ENCODE measurements at places on chromosomes 3 and 15.

GRCh38 chr3:120568202-120568531 is 28.0 kb upstream of the NDUFB4 start:
- DNase-seq: no peak

DNA sequence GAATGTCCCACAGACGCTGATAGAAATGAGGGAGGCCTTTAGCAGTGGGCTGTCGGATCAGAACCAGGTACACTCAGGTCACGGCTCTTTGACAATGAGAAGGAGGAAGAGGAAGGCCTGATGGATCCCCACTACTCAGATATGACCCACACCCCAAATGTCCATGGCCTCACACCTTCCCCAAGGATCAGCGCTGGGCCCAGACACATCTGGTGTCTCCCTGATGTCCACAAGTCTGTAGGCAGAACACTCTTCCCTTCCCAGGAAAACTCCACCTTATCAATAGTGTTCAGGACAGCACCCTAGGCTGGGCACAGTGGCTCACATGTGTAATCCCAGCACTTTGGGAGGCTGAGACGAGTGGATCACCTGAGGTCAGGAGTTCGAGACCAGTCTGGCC is 33.3 kb upstream of the SFMBT1 start:
- DNase-seq: no peak

- no peak for DNase-seq
These were observed 39.6 kb downstream of the SLC25A26 start for GRCh38 chr3:66260431-66260830.

- no peak for DNase-seq
These were observed 10.3 kb downstream of the MASP1 start for GRCh38 chr3:187281191-187281714.

GRCh38 chr15:67072958-67073357 is 7.6 kb downstream of the SMAD3 start:
- DNase-seq: no peak

GRCh38 chr3:42605546-42606173 is 5.2 kb downstream of the NKTR start:
- DNase-seq: no peak

GRCh38 chr3:135217730-135218129 is 422.7 kb downstream of the EPHB1 start:
- DNase-seq: no peak

- DNase-seq: no peak
These were observed 14.5 kb downstream of the TMEM158 start for GRCh38 chr3:45211466-45212094.

DNA sequence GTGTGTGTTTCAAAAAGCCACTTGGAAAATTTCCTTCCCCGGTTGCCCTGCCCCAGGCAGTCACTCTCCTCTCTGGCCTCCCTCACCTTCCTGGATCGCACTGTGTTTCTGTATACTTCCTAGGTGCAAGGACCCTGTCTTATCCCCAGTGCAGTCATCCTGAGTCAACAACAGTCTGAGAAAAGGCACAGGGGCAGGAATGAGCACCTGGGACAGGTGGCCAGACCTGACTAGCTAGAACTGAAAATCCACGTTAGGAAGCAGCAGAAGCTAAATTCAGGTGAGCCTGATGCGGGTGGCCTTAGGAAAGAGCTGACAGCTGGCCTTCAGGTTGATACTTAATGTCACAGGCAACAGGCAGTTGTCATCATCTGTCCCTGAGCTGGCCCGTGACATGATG is 62.9 kb upstream of the VGLL4 start:
- no peak for DNase-seq

DNA sequence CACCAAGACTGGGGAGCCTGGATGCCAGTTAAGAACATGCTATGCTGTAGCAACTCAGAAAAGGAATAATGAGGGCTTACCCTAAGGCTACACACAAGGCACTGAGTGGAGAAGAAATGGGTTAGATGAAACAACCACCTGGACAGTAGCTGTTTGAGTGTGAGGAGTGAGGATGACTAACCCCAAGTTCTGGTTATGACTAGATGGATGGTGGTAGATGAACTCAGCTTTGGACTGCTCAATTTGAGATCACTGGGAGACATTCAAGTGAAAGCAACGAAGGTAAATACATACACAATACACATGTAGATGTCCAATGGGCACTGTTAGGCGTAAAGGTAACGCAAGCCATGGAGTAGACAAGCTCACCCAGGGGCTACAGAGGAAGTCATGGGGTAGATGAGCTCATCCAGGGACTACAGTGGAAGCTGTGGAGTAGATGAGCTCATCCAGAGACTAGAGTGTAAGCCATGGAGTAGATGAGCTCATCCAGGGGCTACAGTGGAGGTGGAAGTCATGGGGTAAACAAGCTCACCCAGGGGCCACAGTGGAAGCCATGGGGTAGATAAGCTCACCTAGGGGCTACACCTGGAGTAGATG is 98.3 kb downstream of the ANO10 start:
- DNase-seq: no peak

GRCh38 chr15:77002436-77002835 is 7.5 kb downstream of the PSTPIP1 start:
- no peak for DNase-seq

DNA sequence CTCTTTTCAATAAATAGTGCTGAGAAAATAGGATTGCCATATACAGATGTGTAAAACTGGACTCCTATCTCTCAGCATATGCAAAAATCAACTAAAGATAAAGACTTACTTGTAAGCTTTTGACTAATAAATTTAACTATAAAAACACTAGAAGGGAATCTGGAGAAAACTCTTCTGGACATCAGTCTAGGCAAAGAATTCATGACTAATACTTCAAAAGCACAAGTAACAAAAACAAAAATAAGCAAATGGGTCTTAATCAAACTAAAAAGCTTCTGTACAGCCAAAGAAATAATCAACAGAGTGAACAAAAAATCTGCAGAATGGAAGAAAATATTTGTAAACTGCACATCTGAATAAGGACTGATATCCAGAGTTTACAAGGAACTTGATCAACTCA is 1122.2 kb downstream of the TBL1XR1 start:
- no peak for DNase-seq

GRCh38 chr3:9136746-9137465 is 112.5 kb downstream of the SRGAP3 start:
- DNase-seq: no peak

- DNase-seq: no peak
These were observed 11.9 kb upstream of the LRTM1 start for GRCh38 chr3:54939557-54940300.

GRCh38 chr3:277873-278272 is 81.3 kb downstream of the CHL1 start:
- DNase-seq: no peak

GRCh38 chr3:170128977-170129431 is 52.5 kb downstream of the PHC3 start:
- DNase-seq: no peak

- DNase-seq: no peak
These were observed 22.3 kb upstream of the ALDH1L1 start for GRCh38 chr3:126202680-126203079.

- no peak for DNase-seq
These were observed 212.9 kb downstream of the TIGIT start for GRCh38 chr3:114506591-114507300.

DNA sequence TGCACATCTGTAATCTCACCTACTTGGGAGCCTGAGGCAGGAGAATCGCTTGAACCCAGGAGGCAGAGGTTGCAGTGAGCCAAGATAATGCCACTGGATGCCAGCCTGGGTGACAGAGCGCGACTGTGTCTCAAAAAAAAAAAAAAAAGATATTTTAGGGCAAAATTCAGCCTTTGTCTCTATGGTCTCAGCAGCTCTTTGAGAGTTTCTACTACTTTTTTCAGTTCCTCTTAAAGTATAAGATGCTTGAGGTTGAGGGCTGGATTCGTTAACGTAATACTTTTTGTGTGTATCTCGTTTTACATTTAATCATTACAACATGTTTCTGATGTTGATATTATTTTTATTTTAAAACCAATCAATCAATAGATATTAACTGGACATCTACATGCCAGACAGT is 381.2 kb upstream of the TBL1XR1 start:
- no peak for DNase-seq

- DNase-seq: no peak
These were observed 112.0 kb downstream of the FRMD4B start for GRCh38 chr3:69273896-69274295.

DNA sequence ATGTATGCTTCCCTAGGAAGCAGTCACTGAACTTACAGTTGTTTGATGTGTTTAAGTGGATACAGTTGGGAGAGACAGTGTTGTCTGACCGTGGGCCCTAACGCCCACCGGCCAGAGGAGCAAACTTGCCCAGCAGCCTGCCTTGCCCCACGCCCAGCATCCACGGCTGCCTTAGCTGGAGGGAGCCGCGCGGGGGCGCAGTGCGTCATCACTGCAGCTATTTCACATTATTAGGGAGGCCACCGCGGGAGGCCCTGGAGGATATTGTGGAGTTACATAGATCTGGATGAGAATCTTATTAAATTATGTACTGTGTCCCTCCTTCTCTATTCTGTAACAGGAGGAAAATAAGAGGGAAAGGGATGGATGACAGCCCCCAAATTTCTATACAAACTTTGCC is 267.2 kb downstream of the GABRG3 start:
- DNase-seq: no peak

- DNase-seq: no peak
These were observed 43.2 kb downstream of the MAP3K13 start for GRCh38 chr3:185406121-185406620.

DNA sequence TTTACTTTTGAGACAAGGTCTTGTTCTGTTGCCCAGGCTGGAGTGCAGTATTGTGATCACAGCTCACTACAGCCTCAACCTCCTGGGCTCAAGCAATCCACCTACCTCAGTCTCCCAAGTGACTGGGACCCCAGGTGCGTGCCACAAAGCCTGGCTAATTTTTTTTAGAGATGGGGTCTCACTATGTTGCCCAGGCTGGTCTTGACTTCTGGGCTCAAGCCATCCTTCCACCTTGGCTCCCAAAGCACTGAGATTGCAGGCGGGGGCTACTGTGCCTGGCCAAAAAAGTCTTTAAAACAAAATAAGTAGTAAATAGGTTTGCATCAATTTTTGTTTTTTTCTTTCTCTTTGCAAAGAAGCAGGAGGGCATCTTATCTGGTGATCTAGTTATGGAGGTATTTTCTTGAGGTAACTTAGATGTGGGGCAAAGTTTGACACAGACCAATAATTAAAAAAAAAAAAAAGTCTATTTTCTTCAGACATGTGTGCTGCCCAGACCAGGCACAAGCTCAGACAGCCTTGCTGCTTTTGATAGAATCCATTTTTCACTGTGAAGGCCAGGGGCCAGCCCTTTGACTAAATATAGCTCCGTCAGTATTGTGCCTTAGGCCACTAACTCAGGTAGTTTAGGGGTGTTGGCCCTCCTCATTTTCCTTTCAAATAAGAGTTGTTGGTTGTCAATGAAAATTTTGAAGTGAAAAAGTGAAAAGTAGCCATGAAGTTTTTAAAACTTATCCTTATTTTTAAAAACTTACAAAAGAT is 2.5 kb downstream of the ARL6IP5 start:
- no peak for DNase-seq

DNA sequence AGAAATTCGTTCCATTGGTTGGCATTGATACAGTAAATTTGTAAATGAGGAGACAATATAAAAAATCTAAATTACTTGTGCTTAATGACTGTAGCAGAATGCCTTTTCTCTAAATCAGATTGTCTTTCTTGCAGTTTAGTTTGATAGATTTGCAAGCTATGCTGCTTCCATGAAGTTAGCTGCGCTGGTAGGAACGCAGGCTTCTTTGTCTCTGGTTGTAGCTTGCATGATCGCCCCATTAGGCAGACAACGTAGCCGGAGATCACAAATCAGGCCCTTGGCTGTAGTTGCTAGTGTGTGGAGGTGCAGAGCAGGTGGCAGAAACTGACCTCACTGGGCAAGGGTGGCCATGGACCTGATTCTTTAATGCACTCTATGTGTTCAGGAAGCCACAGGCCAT is 6.1 kb downstream of the ZIC1 start:
- DNase-seq: no peak

DNA sequence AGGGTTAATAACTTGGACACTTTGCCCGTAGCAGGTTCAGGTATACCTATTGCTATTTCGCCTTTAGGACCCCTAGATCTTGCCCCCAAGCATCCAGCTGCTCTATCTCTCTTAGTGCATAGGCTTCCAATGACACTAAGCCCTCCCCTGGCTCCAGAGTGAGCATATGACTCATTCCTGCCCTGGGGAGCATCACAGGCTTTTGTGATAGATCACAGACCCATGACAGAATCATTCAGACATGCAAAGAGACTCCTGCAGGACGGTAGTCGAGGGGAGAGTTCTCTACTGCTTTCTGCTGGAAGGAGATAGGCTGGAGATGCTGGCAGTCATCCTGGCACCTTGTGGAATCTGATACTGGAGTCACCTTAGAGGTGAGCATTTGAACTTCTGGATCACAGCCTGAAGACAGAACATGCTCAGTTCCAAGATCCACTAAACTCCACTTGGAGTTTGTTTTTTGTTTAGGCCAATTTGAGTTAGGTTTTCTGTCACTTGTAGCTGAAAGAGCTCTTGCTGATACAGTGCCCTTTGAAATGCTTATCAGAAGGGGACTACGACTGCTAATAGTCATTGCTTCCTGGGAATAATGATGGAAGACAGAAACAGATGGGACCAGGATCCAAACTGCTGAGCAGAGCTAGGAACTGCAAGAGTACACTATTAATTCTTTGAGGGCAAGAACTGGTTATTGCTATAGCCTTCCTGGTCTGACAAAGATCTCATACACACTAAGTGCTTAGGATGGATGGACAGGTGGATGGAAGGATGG is 11.0 kb downstream of the LYSMD2 start:
- no peak for DNase-seq

- DNase-seq: no peak
These were observed 36.6 kb upstream of the THSD4 start for GRCh38 chr15:71078506-71079207.

DNA sequence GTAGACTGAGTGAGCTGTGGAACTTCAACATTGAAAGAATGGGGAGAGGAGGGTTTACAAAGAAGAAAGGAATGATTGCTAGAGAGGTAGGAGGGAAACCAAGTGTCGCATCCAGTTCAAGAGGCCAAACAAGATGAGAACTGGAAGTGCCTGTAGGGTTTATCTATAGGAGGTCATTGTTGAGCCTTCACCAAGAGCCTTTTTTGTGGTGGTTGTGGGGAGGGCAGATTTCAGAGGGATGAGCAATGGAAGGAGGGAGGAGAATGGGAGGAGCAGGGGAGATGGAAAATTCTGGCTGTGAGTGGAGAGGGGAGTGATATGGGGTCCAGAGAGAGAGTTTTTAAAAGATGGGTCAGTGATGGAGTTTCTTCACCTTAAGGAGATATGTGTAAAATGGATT is 8.5 kb downstream of the PDIA5 start:
- DNase-seq: no peak

- DNase-seq: no peak
These were observed 392.6 kb upstream of the NAALADL2 start for GRCh38 chr3:174466471-174467054.

- no peak for DNase-seq
These were observed at the start of gene KNG1 for GRCh38 chr3:186717039-186717457. TSS of gene KNG1 (plus strand) at chr3:186717359. CDS start at chr3:186717543, 184 bp downstream.

GRCh38 chr3:143951351-143951971 is 20.2 kb upstream of the DIPK2A start:
- DNase-seq: peak; percentile 46

- no peak for DNase-seq
These were observed 131.7 kb downstream of the CTNNB1 start for GRCh38 chr3:41331041-41331440.

Data from activated CD4-positive, alpha-beta T cell treated with anti-CD3 and anti-CD28 coated beads, Interleukin-2, amount 10 ng/mL, durations not matched to agents 7 days and 5 days (primary cell).